Chondrocyte (in vitro differentiated cells): ENCODE measurements at places on chromosomes 16 and 17. TPM values are rescaled to one million over a fixed set of nuclear protein-coding genes. Genes with fewer than 3 reads are reported as not detected.

DNA sequence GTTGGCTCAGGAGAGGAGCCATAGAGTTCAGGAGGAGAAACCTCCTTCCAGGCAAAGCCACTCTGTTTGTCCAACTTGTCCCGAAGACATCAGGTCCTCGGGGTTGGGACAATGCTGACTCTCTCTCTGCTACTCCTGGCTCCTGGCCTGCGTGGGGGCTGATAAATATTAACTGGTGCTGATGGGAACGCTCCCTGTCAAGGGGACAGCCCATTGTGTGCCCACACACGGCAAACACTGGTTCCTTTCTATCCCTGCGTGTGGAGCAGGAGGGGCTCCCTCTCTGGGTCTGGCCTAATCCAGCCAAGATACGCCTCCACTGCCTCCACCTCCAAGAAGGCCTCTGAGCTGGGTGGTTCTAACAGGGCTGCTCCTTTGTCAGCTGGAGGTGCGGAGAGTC, 4.4 kb downstream of the KIF19 start:
- no peak overlapping the region for H3K4me3 ChIP-seq
- no peak overlapping the region for H3K27ac ChIP-seq
- H3K4me1 ChIP-seq, result peaks cover under 1% of the 10 kb centered on the region
- DNase-seq, result no peak
- no peaks in the 10 kb centered on the region for H3K36me3 ChIP-seq
- H3K27me3 ChIP-seq, result peaks cover 34% of the 10 kb centered on the region

Gene TNP2
- total RNA-seq, result not detected in 3 replicates

Gene FBXW10
- total RNA-seq, result not detected in 3 replicates

- H3K4me1 ChIP-seq, result peaks cover 13% of the 10 kb centered on the region
- H3K27me3 ChIP-seq, result no peaks in the 10 kb centered on the region
- H3K27ac ChIP-seq, result no peak overlapping the region
- no peak for DNase-seq
- no peak overlapping the region for H3K4me3 ChIP-seq
- H3K36me3 ChIP-seq, result no peaks in the 10 kb centered on the region
Measured at GRCh38 chr17:74843352-74843627, 16.4 kb downstream of the GRIN2C start.

GRCh38 chr17:14121952-14122351, 52.6 kb downstream of the COX10 start:
- no peak overlapping the region for H3K27ac ChIP-seq
- no peaks in the 10 kb centered on the region for H3K4me1 ChIP-seq
- H3K27me3 ChIP-seq, result no peaks in the 10 kb centered on the region
- DNase-seq, result no peak
- H3K36me3 ChIP-seq, result no peaks in the 10 kb centered on the region
